CD8-positive, alpha-beta T cell (primary cell): ENCODE measurements at places on chromosomes 5 and 9.
A peak's percentile ranks its signal among the peaks of the same experiment; 100 is the strongest.

GRCh38 chr5:167652690-167653089 is 638.8 kb upstream of the WWC1 start:
- DNase-seq = no peak

DNA sequence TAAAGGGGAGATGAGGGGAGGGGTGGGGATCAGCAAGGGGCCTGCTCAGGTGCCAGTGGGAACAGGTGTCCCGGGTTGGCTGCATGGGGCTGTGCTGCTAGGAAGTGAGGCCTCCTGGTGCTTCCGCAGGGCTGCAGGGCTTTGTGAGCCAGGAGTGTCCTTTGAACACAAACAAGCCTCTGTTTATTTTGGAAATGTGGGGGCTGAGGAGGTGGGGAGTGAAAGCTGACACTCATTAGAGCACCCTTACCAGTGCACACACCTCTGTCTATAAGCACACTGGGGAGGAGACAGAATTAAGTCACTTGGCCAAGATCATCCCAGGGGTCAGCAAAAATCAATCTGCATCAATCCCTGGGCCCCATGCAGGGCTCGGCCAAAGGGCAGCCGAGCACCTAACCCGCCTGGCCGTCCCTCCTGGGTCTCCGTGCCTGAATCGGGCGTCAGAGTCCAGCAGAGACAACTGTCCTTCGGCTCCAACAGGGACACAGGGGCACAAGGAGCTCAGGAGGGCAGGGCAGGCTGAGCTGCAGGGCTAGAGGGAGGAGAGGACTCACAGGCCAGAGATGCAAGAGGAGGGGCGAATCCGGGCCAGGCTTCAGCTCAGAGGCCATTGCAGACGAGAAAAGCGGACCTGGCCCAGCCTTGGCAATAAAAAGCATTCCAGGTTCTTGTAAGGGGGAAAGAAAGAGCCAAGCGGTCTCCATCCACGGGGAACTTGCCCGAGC is 99.8 kb downstream of the VAV2 start:
- no peak for DNase-seq

DNA sequence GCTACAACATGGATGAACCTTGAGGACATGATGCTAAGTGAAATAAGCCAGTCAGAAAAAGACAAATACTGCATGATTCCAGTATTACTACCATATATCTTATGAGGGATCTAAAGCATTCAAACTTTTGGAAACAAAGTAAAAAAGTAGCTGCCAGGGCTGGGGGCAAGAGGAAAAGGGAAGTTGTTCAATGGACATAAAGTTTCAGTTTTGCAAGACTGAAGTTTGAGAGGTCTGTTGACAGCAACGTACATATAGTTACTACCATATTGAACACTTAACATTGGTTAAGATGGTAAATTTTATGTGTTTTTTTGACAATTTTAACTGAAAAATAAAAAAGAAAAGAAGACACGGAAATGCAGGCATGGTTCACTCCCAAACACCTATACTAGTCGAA is 77.6 kb downstream of the MAPKAP1 start:
- DNase-seq = no peak

DNA sequence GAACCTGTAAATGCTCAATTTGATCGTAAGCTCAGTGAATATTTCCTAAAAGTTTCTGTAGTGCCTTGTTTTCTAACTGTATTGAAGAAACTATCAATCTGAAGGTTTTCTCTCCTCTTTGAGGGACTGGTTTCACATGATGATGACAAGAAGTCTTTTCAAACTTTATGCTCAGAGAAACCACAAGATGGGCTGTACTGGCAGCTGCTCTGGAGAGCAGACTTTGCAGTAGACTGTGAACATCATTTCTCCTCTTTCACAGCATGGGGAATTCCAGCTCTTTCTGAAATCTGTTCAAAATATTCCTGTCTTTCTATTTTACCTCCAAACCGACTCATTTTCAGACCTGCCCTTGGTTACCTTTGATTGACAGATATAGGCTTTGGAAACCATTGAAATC is 194.4 kb downstream of the IZUMO3 start:
- DNase-seq = no peak

DNA sequence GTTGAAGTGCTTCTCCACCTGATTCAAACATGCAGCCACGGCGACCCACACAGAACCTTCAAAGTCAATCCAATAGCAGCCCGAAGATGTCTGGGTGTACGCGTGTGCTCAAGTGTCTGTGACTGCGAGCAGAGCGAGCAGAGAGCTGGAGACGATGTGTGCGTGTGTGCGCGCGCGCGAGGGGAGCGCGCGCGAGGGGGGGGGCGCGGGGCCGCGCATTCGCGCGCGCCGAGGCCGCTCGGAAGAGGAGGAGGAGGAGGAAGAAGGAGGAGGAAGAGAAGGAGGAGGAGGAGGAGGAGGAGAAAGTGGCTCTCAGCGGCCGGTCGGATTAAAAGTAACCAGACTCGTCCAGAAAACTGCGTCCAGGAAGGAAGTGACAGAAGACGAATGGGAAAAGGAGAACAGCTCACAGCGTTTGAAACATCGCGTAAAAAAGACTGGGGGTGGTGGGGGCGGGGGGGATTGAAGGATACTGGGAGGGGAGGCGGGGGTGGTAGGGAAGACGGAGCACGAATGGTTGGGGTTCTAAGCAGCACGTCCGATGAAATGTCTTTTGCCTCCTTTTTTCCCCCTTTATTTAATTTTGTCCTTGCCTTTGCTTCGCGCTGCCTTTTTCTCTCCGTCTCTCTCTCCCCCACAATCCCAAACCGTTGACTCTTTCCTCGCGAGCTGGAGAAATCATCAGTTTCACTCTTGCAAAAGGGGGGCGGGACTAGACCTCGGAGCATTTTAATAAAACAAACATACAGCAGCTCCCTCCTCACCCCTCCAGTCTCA is at the start of gene MEF2C:
MEF2C (minus strand) TSS at position 126 of the 777 bp plus-strand sequence. CDS start 59,396 bp downstream, outside the sequence.
- DNase-seq = no peak

GRCh38 chr5:123080215-123080614 is 8.8 kb upstream of the PRDM6 start:
- no peak for DNase-seq

GRCh38 chr5:40652441-40653220 is 27.1 kb upstream of the PTGER4 start:
- no peak for DNase-seq

DNA sequence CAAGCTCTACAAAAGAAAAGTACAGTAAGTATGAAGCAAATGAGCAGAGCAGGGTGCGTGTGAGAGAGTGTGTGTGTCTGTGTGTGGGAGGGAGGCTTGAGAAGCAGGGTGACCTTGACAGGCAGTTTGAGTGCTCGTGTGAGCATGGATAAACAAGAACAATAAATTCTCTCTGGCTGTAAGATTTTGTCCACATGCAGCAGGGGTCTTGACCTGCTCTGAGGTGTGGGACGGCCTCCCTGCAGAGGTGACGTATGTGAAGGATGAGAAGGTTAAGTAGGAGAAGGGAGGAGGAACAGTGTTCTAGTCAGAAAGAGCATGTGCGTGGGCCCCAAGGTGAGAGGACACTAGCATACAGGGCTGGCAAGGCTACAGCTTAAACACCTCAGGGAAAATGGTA is 49.0 kb downstream of the SPTLC1 start:
- no peak for DNase-seq

GRCh38 chr5:120405286-120405864 is 58.7 kb upstream of the PRR16 start:
- DNase-seq = no peak

- no peak for DNase-seq
Measured at GRCh38 chr9:5510360-5510931, at the start of gene PDCD1LG2. TSS of gene PDCD1LG2 (plus strand) at chr9:5510531. CDS start at chr9:5522547, 12,016 bp downstream.

DNA sequence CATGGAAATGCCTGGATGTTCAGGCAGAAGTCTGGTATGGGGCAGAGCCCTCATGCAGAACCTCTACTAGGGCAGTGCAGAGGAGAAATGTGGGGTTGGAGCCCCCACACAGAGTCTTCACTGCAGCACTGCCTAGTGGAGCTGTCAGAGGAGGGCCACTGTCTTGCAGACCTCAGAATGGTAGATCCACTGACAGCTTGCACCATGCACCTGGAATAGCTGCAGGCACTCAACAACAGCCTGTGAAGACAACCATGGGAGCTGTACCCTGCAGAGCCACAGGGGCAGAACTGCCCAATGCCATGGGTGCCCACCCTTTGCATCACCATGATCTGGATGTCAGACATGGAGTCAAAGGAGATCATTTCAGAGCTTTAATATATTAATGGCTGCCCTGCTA is 36.9 kb downstream of the TRIP13 start:
- no peak for DNase-seq

GRCh38 chr9:79883073-79883645 is 311.4 kb downstream of the TLE4 start:
- peak; percentile 68 for DNase-seq

- DNase-seq = no peak
Measured at GRCh38 chr9:78676623-78677022, 379.7 kb downstream of the PSAT1 start.

DNA sequence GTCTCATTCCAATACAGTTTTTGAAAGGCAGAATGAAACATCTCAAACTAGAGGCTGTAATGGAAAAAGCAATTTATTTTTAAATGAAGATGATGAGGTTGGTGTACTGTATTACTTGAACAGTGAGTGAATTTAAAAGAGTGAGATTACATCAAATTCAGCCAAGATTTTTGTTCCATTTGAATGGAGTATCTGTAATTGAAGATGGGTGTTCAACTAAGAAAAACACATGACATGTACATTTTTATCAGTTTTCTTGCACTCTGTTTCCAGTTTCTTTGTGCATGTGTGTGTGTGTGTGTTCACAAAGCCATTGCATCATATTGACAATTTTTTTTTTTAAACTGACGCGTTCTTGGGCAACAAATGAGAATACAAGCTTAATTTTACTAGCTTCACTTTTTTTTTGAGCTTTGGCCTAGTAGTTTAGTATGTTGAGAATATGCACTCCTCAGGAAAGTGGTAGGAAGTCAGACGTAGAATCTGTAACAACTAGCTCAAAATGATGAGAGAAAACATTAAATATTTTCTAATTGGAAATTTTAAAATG is 243.5 kb downstream of the MAST4 start:
- DNase-seq = no peak

GRCh38 chr5:143427122-143427735 is 23.7 kb upstream of the NR3C1 start:
- no peak for DNase-seq

- DNase-seq = no peak
Measured at GRCh38 chr5:16234598-16234997, 55.0 kb upstream of the MARCHF11 start.

DNA sequence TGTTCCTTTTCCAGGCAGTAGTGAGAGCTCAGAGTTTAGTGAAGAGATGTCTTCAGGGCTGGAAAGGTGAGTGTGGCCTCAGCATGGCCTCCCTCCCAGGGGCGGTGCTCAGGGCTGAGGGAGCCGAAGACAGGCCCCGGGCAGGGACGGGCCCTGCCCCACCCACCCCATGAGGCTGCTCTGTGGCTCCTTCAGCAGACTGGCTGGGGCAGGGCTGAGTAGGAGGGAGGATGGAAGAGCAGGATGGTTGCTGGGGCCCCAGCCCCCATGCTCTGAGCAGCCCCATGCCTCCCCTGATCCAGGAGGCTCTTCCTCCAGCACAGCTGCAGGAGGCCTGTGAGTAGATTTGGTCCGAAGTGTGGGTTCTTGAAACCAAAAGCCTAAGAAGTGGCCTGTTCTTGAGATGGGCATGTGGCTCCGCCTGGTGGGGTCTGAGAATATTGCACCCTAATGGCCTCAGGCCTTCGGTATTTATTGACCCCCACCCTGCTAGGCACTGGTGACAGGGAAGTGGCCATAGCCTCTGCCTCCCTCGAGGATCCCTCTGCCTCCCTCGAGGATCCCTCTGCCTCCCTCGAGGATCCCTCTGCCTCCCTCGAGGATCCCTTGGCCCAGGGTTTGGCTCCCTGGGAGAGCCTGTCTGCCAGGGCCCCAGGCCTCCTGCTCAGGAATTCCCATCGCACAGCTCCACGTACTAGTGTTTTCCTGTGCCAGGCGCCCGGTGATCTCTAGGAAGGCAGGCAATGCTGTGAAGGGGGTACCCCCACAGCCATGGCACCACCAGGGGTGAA is 65.4 kb upstream of the GARNL3 start:
- peak; percentile 79 for DNase-seq

DNA sequence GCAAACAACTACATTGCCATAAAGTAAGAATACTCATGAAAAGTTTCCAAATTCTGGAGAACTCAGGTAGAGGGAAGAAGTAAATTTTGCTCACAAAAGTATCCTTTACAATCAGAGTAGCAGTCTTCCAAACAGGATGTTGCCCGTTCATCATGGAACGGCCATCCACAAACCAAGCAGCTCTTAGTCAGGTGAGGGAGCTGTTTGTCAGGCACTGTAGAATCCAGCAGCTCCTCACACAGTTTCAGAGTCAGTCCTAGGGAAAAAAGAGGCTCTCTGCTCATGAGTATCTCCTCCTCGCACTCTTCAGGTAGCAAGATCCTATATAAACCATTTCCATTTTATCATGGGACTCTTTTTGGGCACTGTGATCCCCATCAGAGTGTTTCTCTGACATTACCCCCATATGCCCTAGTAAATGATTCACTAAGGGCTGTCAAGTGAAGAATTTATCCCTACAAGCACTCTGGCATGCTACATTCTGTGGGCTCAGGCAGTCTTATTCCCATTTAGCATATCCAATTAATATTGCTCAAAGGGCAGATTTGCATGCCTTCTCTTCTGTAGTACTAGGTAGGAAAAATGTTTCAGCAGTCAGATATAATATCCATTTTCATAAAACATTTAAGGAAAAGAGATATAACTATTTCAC is 97.9 kb downstream of the WDR41 start:
- no peak for DNase-seq

- no peak for DNase-seq
Measured at GRCh38 chr5:109003928-109004327, 256.2 kb downstream of the FER start.

DNA sequence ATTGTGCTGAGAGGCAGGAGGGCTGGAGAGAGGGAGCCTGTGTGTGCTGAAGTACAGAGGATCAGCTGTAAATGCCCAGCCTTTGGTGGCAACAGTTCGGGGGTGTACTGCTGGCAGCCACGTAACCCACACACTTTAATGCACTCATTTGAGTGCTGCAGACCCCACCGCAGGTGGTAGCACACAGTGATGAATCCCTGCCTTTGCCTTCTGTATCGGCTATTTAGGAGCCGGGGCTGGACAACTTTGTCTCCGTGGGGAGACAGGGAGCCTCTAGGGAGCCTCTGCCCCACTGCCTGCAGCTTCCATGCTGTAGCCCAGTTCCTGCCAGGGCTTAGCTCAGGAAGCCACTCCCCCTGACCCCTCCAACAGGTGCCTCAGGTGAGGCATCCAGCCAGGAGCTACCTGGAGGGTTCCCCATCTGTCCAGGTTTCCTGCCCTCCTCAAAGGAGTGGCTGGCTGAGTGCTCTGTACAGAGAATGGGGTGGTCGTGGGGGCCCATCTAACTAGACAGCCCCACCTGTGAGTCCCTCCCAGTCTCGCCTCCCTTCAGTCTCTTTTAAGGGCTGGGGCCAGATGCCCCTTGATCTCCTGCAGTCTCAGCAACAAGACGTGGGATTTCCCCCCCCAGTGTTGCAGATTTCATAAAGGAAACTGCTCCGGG is 44.5 kb downstream of the SECISBP2 start:
- no peak for DNase-seq
